ENCODE measurements at places on chromosomes 1 and 21. TPM values are rescaled to one million over a fixed set of nuclear protein-coding genes. Genes with fewer than 3 reads are reported as not detected.

The RGSL1 gene
- total RNA-seq = not detected

The TIE1 gene
- 9.4 TPM for total RNA-seq

The ACTL8 gene
- total RNA-seq = not detected

The WNT2B gene
- 6.1 TPM for total RNA-seq

The TNN gene
- total RNA-seq = 2.6 TPM

GRCh38 chr1:3037281-3038040 is 16.2 kb downstream of the ACTRT2 start:
- no peak for DNase-seq

DNA sequence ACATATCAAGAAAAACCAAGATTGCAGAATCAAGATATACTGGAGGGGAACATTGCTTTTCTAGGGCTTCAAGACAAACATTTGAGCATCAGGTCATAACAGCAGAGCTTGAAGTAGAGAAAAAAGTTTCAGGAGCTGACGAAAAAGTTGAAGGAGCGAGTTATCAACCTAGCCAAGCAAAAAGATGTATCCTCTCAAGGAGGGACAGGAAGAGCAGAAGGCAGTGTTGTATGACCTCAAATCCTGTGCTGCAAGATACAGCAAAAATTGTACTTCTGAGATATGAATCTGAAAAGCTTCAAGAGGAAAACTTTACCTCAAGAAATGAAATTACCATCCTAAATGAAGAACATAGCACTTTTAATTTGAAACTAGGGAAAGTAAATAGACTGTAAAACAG is 153.1 kb downstream of the AK5 start:
- no peak for DNase-seq

The NFASC gene
- total RNA-seq = 14.1 TPM

GRCh38 chr1:47212636-47213229 is 19.3 kb downstream of the TAL1 start:
- no peak for DNase-seq

The PIK3R3 gene
- 17.9 TPM for total RNA-seq

The MATN1 gene
- total RNA-seq = not detected

All from breast epithelium (tissue), 4 donors.